ENCODE measurements at places on chromosomes 7 and 10.

- DNase-seq: no peak
Observed at GRCh38 chr7:155864991-155865690, 52.9 kb upstream of the SHH start.

DNA sequence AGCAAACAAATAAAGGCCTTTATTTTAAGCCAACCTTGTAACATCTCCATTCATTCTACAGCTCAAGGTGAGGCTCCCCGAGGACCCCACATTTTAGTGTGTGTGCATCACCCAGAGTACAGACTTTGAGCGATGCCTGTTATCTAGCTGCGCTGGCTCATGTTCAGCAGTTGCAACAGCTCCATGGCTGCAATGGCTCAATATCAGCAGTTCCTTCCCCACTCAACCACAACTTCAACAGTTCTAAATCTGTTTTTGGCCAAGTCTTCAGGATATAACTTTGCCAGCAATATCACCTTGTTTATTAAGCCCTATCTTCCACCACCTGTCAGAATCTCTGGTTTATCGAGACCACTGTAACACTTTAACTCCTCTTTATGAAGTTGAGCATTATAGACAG, 95.8 kb downstream of the WNT2 start:
- no peak for DNase-seq

GRCh38 chr7:6071406-6071805, 40.2 kb downstream of the ANKRD61 start:
- DNase-seq: no peak

DNA sequence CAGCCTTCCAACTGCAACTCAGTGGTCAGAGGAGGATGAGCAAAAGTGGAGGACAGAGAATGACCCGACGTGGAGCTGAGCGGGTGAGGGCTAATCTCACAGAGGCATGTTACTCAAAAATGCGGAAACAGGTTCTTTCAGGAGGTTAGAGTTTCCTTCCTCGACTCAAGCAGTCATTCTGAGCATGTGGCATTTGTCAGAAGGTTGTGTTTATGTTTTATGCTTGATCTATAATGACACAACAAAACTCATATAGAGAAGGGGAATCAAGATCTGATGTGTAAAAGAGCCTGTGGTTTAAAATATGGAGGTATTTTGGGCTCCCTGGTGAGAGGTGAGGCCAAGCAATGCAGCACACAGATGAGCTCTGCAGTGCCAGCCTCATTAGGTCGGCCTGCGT, 311.4 kb downstream of the ADARB2 start:
- no peak for DNase-seq

GRCh38 chr10:110827875-110828274, 43.9 kb upstream of the PDCD4 start:
- DNase-seq: no peak

DNA sequence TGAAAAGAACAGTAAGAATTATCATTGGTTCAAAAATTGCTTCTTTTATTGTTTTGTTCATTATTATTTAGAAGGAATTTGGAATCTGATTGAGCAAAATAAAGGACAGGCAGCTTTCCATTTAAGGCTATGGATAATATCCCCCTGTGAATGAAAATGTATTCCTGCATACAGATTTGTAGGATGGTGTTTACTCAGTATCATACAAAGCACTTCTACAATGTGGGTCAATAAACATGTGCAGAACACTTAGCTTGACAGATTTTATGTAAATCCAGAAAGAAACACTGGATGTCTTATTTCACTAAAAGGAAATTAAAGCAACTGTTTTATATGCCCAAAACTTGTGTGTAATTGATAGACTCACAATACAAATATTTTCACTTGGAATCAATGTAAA, 189.7 kb downstream of the THSD7A start:
- no peak for DNase-seq

GRCh38 chr10:69642747-69643146, 12.7 kb downstream of the FAM241B start:
- no peak for DNase-seq

- no peak for DNase-seq
Observed at GRCh38 chr10:17144032-17144431, 14.4 kb upstream of the CUBN start.

DNA sequence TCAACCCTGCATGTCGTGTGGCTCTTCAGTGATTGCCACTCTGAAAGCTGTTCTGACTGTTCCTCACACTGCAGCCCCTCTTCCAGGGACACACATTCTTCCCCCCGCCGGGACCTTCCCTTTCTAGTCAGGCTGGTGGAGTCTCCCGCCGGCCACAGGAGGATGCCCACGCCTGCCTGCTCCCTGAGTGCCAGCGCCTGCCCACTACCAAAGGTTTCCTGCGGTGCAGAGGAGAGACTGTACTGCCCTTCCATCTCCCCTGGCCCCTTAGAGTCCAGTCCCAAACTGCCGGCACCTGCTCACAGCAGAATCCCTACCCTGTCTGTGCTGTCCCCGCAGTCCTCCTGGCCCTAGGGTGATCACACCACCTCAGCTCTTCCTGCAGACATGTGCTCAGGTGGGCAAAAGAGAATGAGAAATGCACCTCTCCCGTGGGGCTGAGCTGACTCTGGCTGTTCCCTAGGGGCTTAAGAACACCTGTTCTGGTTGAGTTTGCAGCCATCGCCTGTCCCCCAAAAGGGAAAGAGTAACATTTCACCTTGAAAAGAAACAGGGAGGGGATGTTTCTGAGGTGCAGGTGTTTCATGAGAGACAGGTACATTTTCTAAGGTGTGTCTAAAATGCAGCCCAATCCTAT, 1.4 kb downstream of the PODXL start:
- no peak for DNase-seq

- DNase-seq: no peak
Observed at GRCh38 chr7:139758388-139758787, 19.4 kb downstream of the HIPK2 start.

DNA sequence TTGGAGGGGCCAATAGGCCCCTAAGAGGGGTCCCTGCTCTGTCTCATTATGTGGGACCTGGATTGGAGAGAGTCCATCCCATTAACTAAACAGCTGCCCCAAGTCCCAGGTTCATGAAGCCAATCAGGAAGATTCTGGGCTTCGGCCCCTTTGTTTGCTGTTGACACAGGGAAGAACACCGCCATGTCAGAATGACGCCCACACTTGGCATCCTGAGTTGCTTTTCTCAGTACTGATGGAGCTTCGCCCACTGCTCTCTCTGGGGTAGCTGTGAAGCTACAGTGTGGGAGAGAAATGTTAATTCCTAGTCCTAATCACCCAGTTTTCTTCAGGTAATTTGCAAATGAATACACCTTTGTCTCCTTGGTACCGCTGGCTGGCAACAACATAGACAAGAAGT, 264.7 kb downstream of the GLRX3 start:
- DNase-seq: no peak

DNA sequence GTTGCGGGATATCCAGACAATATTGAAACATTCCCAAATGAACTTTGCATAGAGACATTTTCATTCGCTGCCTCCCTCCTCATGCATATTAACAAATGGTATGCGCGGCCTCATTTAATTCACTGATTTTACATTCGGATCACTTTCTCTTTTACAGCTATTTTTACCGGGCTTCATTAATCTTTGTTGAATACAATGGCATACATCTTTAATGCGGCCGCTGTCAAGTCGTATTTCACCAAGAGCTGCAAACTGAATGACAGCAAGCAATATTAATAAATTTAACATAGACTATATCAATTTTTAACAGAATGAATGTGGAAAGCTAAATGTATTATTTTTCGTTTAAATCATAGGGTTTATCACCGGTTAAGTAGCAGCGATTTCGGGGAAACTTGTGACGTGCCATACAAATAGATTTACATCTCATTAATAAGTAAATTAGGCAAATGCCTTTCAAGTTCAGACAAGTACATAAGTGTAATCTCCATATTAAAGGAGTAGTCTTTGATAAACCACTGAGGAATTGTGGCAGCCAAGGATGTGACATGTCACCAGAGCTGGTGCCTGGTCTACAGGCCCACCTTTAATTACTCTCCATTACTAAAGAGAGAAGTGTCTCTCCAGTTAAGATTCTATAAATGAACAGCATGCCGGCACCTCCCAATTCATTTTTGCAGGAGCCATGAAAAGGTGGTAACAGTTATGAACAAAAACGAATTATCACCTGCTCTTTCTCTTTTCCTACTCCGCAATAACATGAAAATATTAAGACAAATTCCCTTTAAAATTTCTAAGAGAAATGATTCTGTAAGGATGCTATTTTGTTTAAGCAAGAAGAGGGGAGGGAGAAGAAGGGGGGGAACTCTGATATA, 568.9 kb upstream of the MKI67 start:
- no peak for DNase-seq

GRCh38 chr7:137933270-137934017, 68.4 kb downstream of the CREB3L2 start:
- DNase-seq: no peak

DNA sequence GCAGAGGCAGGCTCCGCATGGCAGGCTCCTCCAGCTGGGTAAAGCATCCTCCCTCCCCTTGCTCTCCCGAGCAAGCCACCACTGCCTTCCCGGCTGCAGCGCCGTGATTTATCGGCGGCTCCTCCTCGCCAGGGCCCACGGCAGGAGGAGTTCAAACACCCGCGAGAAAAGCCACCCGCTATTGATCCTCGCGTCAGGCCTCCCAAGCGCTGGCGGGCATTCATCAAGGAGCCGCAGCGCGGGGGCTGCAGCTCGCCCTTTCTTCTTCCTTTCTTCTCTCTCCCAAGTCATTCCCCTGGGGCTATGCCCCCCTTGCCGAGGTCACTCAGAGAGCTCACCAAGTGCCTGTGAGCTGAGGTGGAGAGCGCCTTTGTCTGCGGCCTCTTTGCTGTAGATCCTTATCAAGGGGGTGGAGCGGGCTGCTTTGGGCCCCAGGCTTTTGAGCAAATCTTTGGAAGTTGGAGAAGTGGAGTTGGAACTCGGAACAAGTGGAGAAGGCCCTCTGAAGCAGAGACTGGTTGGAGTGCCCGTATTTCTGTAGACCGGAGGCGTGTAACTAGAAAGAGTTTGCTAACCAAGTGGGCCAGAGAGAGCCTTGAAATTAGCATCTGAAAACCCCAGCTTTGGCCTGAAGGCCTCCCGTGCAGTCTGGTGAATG, 107.2 kb upstream of the PPIF start:
- no peak for DNase-seq

GRCh38 chr10:126243971-126244370, 144.3 kb downstream of the ADAM12 start:
- DNase-seq: no peak

GRCh38 chr10:123284022-123284421, 129.8 kb downstream of the BUB3 start:
- DNase-seq: no peak

DNA sequence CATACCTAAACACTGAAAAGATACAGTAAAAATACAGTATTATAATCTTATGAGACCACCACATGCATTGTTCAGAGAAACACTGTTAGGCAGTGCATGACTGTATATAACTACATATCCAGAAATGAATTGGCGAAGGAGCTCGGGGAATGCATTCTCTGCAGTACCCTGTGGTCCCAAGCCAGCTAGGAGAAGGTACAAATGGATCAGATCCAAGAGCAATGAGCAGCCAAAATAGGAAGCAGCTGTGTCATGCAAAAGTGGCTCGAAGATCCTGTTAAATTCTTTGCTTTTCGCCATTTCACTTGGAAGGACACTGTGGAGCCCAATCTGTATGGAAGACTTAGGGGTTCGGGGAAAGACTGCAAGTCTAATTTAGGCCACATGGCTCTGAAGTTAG, 334.8 kb downstream of the TNS3 start:
- DNase-seq: no peak

DNA sequence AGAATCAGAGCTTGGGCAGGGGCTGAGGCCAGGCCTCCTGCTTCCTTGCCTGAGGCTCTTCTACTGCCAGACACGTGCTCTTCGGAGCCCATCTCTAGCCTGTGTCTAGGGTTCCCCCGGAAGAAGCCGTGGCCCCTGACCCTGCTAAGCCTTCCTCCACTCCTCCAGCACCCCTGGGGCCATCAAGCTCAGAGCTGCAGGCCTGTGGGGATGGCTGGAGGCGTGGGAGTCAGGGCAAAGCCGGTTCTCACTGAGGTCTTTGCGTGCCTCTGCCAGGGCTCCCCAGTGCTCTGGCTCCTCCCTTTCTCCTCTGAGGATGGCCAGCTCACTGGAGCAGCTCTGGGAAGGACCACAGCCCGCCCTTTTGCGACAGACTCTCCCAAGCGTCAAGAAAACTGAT, 34.4 kb downstream of the GHRHR start:
- no peak for DNase-seq

GRCh38 chr7:36473454-36474282, 84.0 kb downstream of the ANLN start:
- no peak for DNase-seq

DNA sequence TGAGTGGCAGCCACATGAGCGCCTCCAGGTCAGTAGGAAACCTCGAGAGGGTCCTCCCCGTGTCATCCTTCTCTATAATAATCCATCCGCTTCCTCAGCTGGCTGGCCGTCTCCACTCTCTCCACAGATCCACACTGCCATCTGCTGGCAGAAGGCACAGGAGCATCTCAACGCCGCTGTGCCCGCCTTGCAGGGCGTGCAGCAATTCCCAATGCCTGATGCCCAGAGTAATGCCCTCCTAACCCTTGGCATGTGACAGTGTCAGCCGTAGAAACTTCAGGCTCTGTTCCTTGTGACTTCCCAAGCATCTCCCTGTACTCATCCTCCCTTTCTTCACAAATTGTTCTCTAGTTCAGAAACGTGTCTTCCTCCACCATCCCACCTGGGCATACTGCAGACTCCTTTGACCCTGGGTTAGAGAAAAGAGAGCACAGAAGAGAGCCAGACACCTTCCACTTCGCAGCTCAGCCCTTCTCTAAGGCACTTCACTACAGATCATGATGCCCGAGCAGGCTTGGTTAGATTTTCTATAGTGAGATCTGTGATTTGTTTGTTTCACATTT, 70.8 kb downstream of the XPNPEP1 start:
- peak; percentile 44 for DNase-seq

- no peak for DNase-seq
Observed at GRCh38 chr7:79462390-79462789, 8.9 kb upstream of the MAGI2 start.

DNA sequence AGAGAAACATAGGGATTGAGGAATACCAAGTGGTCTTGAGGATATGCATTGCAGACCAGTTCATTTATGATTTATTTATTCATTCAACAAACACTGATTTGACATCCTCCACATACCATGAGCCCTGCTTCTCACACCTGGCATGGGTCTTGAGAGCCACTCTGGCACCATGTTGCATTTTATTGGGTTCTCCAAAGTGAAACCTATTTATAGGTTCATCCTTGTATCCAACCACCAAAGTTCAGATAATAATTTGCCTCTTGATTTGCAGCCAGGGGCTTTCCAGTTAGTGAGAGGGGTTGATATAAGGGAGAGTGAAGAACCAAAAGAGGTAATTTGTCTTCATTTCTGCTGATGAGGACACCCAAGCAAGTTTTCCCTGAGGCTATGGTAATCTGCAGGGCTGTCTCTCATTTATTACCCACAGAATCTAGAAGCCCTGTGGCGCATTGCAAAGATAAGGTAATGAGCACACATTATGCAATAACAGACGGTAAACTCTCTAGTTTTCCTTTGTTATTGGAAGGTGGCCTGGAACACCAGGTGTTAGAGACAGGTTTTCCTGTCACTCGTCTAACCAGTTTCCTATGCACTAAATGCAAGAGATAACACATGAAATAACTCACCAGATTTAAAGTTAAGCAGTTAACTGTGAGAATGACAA, 28.8 kb upstream of the ICA1 start:
- no peak for DNase-seq
